ENCODE measurements at places on chromosomes 3 and 15. TPM values are rescaled to one million over a fixed set of nuclear protein-coding genes. Genes with fewer than 3 reads are reported as not detected.

Gene LDHAL6B
- total RNA-seq, result not detected

- DNase-seq, result no peak
These were observed 49.3 kb downstream of the STRIT1 start for GRCh38 chr3:155244216-155244615.

DNA sequence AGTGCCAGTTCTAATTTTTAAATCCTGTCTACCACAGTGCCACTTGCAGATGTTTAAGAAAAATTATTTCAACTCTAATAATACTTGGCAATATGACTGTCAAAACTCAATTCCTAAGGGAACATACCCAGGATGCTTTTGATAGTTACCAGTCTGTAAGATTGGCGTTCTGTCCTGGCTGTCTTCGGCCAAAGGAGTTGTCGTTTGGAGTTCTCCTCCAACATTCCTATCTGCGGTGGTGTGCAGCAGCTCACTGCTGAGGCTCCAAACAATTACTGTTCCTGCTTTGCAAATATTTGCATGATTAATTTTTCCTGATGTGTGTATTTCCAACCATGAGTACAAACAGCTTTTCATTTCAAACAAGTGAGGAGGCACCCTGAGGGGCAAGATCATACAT lies 330.8 kb upstream of the DPH6 start:
- no peak for DNase-seq

DNA sequence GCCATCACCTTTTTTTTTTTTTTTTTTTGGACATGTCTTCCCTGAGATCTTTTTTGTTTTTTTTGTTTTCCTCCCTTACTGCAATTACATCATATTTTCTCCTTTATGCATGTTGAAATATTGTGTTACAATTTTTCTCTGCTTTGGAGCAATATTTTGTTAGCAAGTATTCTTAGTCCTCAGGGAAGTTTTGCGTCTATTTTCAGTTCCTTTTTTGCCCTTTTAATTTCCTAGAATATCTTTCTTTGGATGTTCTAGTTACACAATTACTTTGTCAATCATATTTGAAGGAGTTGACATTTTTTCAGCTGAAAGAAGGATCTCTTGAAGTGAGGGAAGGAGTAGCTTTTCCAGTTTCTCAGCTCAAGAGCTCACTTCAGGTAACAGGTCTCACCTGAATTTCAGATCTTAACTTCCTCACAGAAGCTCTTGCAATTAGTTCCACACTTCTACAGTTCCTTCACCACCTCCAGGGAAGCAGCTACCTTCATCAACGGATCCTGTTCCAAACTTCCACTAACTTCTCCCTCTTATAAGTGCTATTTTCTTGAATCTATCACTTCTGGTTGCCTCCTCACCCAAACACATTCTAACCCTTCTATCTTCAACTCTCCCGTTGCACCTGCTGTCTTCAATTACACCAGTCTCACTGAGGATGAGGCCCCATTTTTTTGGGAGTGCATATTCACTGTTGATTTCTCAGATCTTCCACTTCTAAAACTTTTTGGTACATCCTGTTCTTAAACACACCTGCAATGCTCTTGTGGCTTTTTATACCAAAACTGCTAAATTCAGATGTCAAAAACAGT lies 57.8 kb upstream of the CPOX start:
- DNase-seq, result peak; percentile 38

Gene CRELD1
- total RNA-seq, result 60.2 TPM

DNA sequence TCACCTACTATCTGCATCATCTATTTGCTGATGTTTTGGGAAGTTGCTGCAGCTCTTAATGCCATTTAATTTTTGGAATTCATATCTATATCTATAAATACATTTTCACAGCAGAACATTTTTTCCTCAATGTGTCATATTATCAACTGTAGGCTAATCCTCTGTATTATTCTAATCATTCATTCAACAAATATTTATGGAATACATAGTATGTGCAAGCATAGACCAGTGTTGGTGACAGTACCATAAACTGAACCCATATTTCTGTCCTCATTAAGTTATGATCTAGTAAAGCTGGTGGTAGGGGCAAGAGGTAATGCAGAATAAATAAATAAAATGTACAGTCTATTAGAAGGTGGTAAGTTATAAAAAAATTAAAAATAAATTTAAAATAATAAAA lies 585.3 kb upstream of the BCHE start:
- DNase-seq, result no peak

GRCh38 chr3:38177181-38177580 lies 11.8 kb downstream of the OXSR1 start:
- no peak for DNase-seq

DNA sequence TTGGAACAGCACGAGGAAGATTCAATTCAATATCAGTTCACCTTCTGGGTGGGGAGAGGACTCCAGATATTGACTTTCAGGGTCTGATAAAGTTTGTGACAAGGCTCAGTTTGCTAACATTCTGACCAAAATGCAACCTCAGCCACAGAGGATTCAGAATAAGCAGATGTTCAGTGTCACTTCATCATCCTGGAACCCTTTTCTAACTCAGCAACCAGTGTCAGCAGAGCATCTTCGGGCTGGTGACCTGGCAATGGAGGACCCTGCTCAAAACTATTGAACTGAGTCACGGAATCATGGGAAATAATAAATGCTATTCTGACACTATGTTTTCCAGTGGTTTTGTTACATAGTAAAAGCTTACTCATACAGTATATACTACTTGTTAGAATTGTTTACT lies 433.4 kb upstream of the CFAP20DC start:
- no peak for DNase-seq

Gene KLHDC8B
- 1.4 TPM for total RNA-seq

Gene EDEM1
- total RNA-seq, result 126 TPM

GRCh38 chr15:100502651-100503050 lies 26.1 kb downstream of the CERS3 start:
- DNase-seq, result no peak

Gene NPAP1
- total RNA-seq, result not detected

Gene SCG5
- total RNA-seq, result 0.57 TPM

Gene RLBP1
- total RNA-seq, result not detected

DNA sequence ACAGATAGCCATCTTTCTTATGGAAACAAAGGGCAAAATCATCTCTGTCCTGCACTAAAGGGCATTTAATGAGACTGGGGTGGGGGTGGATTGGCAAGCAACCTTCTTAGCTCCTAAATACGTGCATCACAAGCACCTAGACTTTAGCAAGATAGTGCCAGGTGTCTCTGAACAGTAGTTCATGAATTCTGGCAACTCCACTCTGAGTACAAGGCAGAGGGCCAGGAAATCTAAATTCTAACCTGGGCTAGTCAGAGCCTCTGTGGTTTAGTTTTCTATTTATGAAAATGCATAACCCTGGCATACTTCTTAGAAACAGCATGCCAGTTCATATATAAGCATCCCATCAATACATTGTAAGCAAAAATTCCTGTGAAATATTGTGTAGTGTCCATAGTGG lies 788.5 kb downstream of the MCTP2 start:
- DNase-seq, result no peak

DNA sequence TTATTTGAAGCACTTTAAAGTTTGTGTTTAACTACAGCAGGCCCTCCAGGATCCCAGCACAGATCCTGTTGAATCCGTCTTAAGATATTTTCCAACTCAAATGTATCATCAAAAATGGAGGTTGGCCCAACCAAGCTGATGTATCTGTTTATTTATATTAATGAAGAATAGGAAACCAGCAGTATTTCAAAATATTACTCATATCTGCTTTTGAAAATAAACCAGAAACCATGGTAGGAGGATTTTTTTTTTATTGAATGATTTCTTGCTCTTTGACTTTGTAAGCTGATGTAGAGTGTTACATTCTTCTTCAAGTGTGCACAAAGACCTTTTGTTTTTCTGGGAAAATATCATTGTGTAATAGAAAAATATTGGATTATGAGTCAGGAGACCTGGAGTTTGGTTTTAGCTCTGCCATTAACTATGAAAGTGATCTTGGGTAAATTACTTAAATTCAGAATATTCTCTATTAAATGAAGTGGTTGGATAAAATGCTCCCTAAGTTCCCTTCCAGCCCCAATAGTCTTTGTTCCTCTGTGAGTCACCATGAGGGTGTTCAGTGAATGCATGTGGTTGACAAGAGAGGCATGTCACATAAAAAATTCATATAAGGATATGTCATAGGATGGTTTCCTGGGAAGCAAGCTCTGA lies 221.3 kb upstream of the GAP43 start:
- DNase-seq, result no peak

Gene GOLGA6D
- 0.27 TPM for total RNA-seq

DNA sequence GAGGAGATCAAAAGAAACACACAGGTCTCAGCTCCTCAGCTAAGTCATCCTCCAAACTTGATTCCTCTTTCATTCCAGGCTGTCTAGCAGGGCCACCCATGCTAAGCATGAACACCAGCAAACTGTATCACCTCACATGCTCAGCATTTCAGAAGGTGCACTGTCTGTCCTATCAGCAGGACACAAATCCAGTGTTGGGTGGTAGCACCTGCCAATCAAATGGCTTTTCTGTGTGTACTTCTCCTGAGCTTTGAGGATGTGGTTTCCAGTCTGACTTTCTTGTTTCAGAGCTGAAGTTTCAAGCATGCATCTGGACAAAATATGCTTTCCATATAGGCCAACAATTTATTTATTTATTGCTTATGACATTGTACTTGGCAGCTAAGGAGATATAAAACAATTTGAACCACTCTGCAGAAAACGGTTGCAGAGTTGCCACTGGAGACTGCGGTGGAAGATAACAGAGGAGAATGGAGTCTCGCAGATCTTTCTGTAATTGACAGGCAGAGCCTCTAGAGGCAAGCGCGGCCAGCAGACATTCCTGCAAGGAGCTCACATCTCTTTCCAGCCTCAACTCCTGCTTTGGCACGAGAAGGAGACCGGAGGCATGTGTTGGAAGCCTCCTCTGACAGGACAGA lies 167.1 kb upstream of the WNT5A start:
- peak; percentile 11 for DNase-seq

Gene TUSC7
- not detected for total RNA-seq

- no peak for DNase-seq
These were observed 6.0 kb upstream of the AMOTL2 start for GRCh38 chr3:134380249-134380648.

DNA sequence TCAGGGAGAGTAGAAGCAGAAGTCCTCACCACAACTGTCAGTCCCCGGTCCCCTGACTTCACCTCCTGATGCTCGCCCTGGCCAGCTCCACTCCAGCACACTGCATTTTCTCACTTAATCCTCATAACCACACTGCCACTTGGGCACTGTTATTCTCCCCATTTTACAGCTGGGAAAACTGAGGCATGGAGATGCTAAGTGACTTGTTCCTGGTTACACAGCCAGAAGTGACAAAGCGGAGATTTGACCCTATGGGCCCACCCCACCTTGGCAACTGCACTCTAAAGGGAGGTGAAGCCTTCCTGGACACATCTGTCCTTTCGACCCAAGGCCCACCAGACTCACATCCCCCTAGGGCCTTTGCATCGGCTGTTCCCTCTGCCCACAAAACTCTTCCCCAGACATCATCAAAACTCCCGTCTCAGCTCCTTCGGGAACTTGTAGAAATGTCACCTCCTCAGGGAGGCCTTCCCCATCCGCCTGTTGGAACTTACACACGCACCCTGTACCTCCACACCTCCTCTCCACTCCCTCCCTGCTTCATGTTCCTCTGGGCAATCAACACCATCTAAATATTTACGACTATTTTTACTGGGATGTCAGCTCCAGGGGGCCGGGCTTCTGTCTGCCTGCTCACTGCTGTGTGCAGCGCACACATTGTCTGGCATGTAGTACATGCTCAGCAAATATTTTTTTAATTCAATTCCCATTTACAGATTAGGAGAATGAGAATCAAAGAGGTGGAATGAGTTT lies 3.1 kb downstream of the GRIP2 start:
- DNase-seq, result no peak

Gene IGDCC3
- not detected for total RNA-seq

Gene KLHL6
- 37.7 TPM for total RNA-seq

- DNase-seq, result no peak
These were observed 56.6 kb upstream of the ARHGEF3 start for GRCh38 chr3:56858331-56858730.

- no peak for DNase-seq
These were observed 159.4 kb upstream of the CHRM5 start for GRCh38 chr15:33808720-33809457.

DNA sequence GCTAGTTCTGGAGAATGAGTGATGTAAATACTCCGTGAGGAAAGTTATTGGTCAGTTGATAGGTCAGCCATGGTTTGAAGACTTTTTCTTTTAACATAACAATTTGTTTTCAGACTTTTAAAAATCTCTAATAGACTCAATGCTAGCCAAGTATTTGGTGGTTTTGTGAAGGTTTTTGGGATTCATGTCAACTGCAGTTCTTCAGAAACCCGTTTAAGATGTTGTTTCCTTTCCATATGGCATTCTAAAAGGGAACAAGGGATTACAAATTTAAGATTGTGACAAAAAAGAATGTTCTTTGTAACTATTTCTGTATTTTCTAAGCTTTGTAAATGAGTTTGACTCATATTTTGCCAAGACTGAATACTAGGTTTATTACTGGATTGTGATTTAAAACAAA lies 281.7 kb upstream of the COL8A1 start:
- no peak for DNase-seq

Data from naive thymus-derived CD4-positive, alpha-beta T cell (primary cell).